Ovary (tissue), 10 donors: ENCODE measurements at places on chromosomes 3 and 15. TPM values are rescaled to one million over a fixed set of nuclear protein-coding genes. Genes with fewer than 3 reads are reported as not detected.

DNA sequence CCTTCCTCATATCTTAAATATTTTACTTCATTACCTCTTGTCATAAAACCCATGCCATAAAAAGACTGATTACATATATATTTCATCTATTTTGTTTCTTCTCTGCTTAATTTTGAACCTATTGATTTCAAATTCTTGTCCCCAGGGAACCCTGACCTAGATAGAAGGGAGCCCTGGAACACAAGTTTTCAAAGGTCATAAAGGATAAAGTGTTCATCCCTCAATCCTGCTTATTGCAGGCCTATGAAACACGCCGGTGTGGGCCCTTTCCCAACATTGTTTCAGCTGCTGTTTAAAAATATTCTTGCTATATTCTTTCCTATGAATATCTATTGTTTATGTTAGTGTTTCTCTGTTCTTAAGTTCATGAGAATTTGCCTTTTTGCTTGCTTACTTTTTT lies 1389.5 kb upstream of the GBE1 start:
- no peak overlapping the region for H3K27ac ChIP-seq
- no peak for DNase-seq
- no peaks in the 10 kb centered on the region for H3K36me3 ChIP-seq

The ZNF770 gene
- 19.2 TPM for total RNA-seq

DNA sequence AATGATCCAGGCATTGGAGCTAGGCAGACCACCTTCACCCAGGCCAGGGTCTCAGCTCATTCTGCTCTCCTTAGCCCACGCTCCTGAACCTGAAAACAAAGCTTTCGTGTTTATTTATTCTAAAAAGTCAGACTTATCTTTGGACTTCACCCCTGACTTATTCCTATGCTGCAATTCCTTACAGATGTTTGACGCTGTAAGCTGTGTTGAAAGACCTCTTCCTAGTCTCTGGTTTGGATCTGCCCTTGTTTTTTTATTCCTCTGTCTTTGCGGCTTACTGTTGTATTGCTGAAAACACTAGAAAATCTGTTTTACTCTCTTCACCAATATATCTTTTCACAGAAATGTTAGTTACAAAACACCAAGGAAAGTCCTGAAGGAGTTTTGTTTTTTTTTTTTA lies 40.5 kb upstream of the LDHAL6B start:
- H3K27me3 ChIP-seq: no peaks in the 10 kb centered on the region
- no peak for DNase-seq
- H3K4me1 ChIP-seq: peaks cover 1% of the 10 kb centered on the region
- no peak overlapping the region for H3K4me3 ChIP-seq
- no peaks in the 10 kb centered on the region for H3K36me3 ChIP-seq

DNA sequence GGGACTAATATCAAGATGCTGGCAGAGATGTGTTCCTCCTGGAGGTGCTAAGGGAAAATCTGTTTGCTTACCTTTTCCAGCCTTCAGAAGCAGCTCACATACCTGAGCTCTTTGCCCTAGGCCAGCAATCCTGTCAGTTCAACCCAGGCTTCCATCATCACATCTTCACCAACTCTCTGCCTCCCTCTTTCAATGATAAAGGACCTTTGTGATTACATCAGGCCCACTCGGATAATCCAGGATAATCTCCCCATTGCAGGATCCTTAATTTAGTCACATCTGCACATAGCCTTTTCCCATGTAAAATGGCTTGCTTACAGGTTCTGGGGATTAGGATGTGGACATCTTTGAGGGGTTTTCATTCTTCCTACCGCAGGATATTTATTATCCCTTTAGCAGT lies 58.3 kb downstream of the NSUN3 start:
- H3K36me3 ChIP-seq: no peaks in the 10 kb centered on the region
- no peak overlapping the region for H3K27ac ChIP-seq
- H3K4me1 ChIP-seq: no peaks in the 10 kb centered on the region
- DNase-seq: no peak
- H3K27me3 ChIP-seq: no peaks in the 10 kb centered on the region

- H3K27me3 ChIP-seq: peaks cover under 1% of the 10 kb centered on the region
- no peak for DNase-seq
- H3K4me1 ChIP-seq: peaks cover 7% of the 10 kb centered on the region
- no peaks in the 10 kb centered on the region for H3K36me3 ChIP-seq
- H3K4me3 ChIP-seq: no peak overlapping the region
Observed at GRCh38 chr3:198081421-198081844, 121.4 kb downstream of the LMLN start.
